ENCODE measurements at places on chromosomes 7 and 10.

GRCh38 chr7:150935149-150935548 is 43.0 kb downstream of the KCNH2 start:
- DNase-seq, result no peak

DNA sequence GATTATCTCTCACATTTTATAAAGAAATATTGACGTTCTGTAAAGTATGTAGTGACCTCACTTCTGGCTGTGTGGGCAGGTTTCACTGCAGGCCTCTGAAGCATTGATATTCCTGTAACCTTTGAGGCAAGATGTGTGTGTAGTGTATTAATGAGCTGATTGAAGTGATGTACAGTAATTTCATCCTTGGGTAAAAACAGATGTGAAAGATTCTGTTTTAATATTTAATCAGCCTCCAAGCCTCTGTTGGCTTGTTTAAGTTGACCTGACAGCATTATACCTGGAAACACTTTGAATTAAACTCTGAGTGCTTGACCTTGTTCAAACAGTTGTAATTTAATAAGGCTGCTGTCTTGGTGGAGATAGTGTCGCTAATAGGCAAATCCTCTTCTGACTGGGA is 74.9 kb downstream of the KAT6B start:
- no peak for DNase-seq

GRCh38 chr10:123382491-123382890 is 228.3 kb downstream of the BUB3 start:
- DNase-seq, result no peak

- no peak for DNase-seq
These were observed 10.7 kb downstream of the CRYGN start for GRCh38 chr7:151429237-151429559.

GRCh38 chr10:102796407-102797176 is 40.6 kb downstream of the CYP17A1 start:
- no peak for DNase-seq

GRCh38 chr7:140317597-140317996 is 80.7 kb downstream of the SLC37A3 start:
- DNase-seq, result no peak
